H9 (cell line): ENCODE measurements at places on chromosomes 1 and 21. TPM values are rescaled to one million over a fixed set of nuclear protein-coding genes. Genes with fewer than 3 reads are reported as not detected.

- no peak overlapping the region for H3K4me3 ChIP-seq
- no peaks in the 10 kb centered on the region for H3K4me1 ChIP-seq
- no peaks in the 10 kb centered on the region for H3K27me3 ChIP-seq
- DNase-seq: peak; percentile 33
Measured at GRCh38 chr1:96688767-96689166, 32.8 kb upstream of the PTBP2 start.

DNA sequence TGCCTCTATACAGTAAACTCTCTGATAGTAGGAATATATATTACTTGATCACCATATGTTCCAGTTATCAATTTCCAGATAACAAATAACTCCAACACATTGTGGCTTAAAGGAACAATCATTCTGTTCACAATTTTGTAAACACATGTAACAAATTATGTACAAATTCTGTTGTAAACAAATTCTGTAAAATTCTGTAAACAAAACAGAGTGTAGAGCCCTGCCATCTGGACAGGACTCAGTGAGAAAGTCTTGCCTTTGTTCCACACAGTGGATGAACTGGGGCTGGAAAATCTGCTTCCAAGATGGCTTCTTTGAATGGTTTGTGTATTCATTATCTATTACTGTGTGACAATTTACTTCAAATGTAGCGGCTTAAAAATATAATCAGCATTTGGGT lies 69.0 kb upstream of the LRRC7 start:
- H3K36me3 ChIP-seq: no peaks in the 10 kb centered on the region
- H3K4me3 ChIP-seq: no peak overlapping the region

DNA sequence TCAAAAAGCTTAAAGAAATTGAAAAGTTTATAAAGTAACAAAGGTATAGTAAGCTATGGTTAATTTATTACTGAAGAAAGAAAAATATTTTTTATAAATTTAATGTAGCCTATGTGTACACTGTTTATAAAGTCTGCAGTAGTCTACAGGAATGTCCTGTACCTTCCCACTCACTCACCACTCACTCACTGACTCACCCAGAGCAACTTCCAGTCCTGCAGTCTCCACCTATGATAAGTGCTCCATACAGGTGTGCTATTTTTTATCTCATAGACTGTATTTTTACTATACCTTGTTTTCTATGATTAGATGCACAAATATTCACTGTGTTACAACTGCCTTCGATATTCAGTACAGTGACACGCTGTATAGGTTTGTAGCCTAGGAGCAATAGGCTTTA lies 106.6 kb downstream of the NR5A2 start:
- no peak overlapping the region for H3K27ac ChIP-seq
- H3K4me1 ChIP-seq: peaks cover 8% of the 10 kb centered on the region
- no peak overlapping the region for H3K4me3 ChIP-seq
- no peaks in the 10 kb centered on the region for H3K36me3 ChIP-seq
- no peaks in the 10 kb centered on the region for H3K27me3 ChIP-seq

- no peak for DNase-seq
- no peak overlapping the region for H3K4me3 ChIP-seq
- H3K4me1 ChIP-seq: no peaks in the 10 kb centered on the region
- no peak overlapping the region for H3K27ac ChIP-seq
- H3K36me3 ChIP-seq: peaks cover 6% of the 10 kb centered on the region
Measured at GRCh38 chr1:112146201-112146715, 156.8 kb upstream of the KCND3 start.

DNA sequence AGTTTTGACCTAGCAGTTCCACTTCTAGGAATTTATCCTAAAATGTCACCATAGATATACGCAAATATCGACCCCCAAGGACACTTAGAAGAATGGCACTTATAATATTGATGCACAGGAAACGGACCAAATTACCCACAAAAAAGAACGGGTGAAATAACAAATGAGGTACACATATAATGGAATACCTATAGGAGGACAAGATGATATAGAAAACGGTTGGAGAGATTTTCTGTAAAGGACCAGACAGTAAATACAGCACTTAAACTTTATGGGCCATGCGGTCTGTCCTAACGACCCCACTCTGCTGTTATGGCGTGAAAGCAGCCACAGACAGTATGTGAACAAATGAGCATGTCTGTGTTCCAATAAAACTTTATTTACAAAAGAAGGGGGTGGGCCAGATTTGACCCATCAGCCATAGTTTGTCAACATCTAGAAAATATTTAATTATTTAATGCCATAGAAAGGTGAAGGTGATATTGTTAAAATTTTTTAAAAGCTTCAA lies 2.4 kb downstream of the TMPRSS3 start:
- H3K36me3 ChIP-seq: no peaks in the 10 kb centered on the region
- H3K27ac ChIP-seq: no peak overlapping the region
- no peak overlapping the region for H3K4me3 ChIP-seq
- DNase-seq: no peak
- no peaks in the 10 kb centered on the region for H3K27me3 ChIP-seq
- H3K4me1 ChIP-seq: peaks cover 6% of the 10 kb centered on the region; the same call in 1 of the 2 replicates

GRCh38 chr1:96388421-96389310 lies 332.9 kb upstream of the PTBP2 start:
- no peaks in the 10 kb centered on the region for H3K4me1 ChIP-seq
- no peak for DNase-seq
- H3K27ac ChIP-seq: no peak overlapping the region
- H3K4me3 ChIP-seq: no peak overlapping the region
- no peaks in the 10 kb centered on the region for H3K36me3 ChIP-seq

DNA sequence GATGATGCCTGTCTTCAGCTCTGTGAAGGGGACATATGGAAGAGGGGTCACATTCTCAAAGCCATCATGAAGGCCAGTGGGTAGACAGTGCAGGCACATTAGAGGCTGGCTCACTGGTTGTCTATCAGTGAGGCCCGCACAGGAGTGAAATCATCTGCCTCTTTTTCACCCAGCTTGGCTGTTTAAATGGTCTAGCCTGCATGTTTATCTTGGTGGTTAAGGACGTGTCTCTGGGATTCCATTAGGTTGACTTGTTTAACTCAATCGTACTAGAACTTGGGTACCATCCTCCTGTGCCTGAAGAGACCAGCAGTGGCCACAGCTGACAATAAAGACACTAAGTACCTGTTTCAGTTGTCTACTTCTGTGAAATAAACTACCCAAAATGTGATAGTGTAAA lies 219.3 kb downstream of the PLPP3 start:
- no peak for DNase-seq
- no peak overlapping the region for H3K27ac ChIP-seq
- H3K27me3 ChIP-seq: no peaks in the 10 kb centered on the region
- H3K4me3 ChIP-seq: no peak overlapping the region

DNA sequence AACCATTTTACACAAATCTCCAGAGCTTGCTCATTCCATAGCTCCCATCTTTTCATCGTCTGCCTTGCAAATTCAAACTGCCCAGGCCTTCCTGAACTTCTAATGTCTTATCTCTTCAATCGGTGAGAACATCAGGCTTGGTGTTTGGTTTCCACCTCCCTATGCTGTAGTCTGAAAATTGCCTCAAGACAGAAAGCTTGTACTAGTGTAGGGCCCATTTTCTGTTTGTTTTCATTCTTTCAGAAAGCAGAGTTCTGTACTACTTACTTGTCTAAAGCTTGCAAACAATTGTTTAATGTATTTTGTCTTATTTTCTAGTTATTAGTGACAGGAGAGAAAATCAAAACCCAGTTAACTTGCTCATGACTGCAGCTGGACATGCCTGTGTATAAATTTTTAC lies 16.8 kb downstream of the HOOK1 start:
- no peak for DNase-seq
- H3K27me3 ChIP-seq: no peaks in the 10 kb centered on the region

- no peak for DNase-seq
- no peak overlapping the region for H3K4me3 ChIP-seq
- no peak overlapping the region for H3K27ac ChIP-seq
- H3K27me3 ChIP-seq: no peaks in the 10 kb centered on the region
Measured at GRCh38 chr1:245043611-245043940, 111.2 kb upstream of the KIF26B start.

- DNase-seq: no peak
- no peaks in the 10 kb centered on the region for H3K4me1 ChIP-seq
- H3K4me3 ChIP-seq: no peak overlapping the region
- no peaks in the 10 kb centered on the region for H3K27me3 ChIP-seq
- no peak overlapping the region for H3K27ac ChIP-seq
- no peaks in the 10 kb centered on the region for H3K36me3 ChIP-seq
Measured at GRCh38 chr1:175364424-175365076, 172.0 kb upstream of the KIAA0040 start.

DNA sequence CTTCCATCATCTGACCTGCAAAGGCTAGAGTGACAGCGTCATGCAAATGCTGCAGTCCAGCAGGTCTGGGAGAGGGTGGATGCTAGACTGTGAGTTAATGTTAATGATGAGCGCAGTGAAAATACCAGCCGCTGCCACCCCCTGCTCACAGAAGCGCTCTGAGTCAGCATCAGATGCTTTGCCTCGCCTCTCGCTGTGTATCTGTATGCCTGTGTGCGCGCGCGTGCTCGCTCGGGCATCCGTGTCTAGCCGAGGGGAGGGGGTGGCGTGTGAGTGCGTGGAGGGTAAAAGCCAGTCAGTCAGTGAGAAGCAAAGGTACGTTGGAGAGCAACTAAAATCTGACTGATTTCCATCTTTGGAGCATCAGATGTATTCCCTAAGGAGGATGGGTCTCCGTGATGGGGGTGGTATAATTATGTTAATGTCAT lies 858.7 kb downstream of the USP25 start:
- no peak overlapping the region for H3K4me3 ChIP-seq
- no peak overlapping the region for H3K27ac ChIP-seq
- peak; percentile 59 for DNase-seq
- peaks cover 7% of the 10 kb centered on the region for H3K4me1 ChIP-seq

DNA sequence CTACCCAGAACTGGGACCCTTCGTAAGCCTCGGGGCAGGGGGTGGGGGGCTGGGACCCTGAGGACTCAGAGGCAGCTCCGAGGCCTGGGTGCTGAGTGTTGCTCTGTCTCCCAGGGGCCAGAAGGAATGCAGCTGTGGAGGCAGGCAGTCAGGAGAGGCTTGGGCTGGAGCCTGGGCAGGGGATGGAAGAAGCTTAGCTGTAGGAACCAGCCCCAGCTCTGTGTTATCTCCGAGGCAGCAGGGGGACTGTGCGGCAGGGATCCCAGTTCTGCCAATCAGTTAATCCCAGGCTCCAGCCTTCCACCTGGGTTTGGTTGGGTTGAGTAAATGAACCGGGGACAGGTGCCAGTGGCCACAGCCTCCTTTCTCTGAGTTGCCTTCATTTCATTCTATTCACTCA lies 8.2 kb upstream of the GRIK3 start:
- H3K4me3 ChIP-seq: no peak overlapping the region
- H3K36me3 ChIP-seq: no peaks in the 10 kb centered on the region
- peaks cover 27% of the 10 kb centered on the region for H3K4me1 ChIP-seq
- DNase-seq: no peak
- H3K27me3 ChIP-seq: no peaks in the 10 kb centered on the region; the same call in 1 of the 2 replicates
- H3K27ac ChIP-seq: no peak overlapping the region

DNA sequence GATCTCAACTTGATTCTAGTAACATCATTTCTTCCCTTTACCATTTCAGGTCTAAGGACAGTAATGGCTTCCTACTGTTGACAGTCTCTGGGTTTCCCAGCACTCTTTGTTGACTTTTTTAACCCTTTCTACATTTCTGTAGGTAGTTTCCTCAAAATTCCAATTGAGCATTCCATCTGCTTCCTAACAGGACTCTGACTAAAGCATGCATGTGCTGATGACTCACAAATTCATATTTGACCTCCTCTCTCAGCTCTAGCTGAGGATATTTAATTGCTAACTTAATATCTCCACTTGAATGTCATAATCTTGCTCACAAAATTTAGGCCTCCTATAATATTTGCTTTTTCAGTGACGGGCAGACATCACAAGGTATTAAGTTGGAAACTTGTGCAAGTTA lies 93.3 kb upstream of the ZNHIT6 start:
- no peaks in the 10 kb centered on the region for H3K4me1 ChIP-seq
- H3K36me3 ChIP-seq: no peaks in the 10 kb centered on the region
- no peak for DNase-seq
- H3K27me3 ChIP-seq: no peaks in the 10 kb centered on the region
- no peak overlapping the region for H3K4me3 ChIP-seq

DNA sequence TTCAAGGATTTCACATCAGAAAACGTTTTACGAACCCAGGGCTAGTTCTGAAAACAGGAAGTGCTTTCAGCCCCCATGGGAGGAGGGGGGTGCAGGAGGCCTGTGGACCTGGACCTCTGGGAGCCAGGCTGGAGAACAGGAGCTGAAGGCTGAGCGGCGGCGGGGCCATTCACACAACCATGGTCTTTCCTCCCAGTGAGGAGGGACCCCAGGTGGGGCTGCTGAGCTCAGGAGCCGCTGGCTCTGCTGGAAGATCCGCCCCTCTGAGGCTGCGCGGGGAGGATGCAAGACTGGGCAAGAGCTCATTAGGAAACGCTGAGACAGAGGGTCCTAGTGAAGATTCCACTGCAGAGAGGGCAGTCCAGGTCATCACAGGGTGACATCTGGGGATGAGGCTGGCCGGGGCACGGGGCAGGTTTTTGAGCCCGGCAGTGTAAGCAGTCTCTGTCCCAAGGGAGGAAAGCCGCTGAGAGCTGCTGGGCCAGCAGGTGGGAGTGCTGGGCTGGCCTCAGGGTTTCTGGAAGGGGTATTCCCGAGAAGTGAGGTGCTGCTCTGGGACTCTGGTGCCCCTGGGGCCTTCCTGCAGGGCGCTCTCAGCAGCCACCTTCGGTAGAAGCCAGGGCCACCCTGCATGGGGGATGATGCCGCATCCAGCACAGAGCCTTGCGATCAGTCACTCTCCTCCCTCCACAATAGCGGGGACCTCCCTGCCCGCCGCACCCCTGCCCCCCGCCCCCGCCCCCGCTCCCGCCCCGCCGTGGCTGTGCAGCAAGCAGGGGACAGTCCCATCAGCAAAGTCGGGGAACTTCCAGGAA lies 7.5 kb downstream of the MX2 start:
- no peaks in the 10 kb centered on the region; the same call in 1 of the 2 replicates for H3K27me3 ChIP-seq
- H3K4me1 ChIP-seq: no peaks in the 10 kb centered on the region; the same call in 1 of the 2 replicates
- no peaks in the 10 kb centered on the region for H3K36me3 ChIP-seq
- peak overlapping the region; percentile 75 for H3K4me3 ChIP-seq
- peak; percentile 80 for DNase-seq
- H3K27ac ChIP-seq: no peak overlapping the region

DNA sequence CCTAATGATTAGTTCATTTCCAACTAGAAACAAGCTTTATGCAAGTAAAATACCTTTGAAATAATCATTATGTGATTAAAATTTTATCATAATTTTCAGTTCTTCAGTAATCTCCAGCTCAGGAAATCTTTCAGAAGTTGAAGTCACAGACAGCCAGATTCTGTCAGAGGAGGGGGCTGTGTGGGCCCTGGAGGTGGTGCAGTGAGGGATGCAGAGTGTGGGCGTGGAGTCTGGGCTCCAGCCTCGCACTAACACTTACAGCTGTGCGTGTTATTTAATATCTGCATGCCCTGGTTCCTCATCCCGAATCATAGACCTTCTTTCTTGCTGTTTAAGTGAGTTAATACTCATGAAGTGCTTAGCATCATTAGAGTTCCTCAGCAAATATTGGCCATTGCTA lies 23.9 kb downstream of the WDR64 start:
- DNase-seq: no peak
- no peaks in the 10 kb centered on the region for H3K27me3 ChIP-seq
- no peak overlapping the region for H3K27ac ChIP-seq
- no peaks in the 10 kb centered on the region for H3K4me1 ChIP-seq

- peaks cover 19% of the 10 kb centered on the region for H3K36me3 ChIP-seq
- no peak overlapping the region for H3K4me3 ChIP-seq
- DNase-seq: peak; percentile 87
- no peak overlapping the region for H3K27ac ChIP-seq
- 0 out of 2 replicates have a peak, but pooled peaks cover 2% of the 10 kb centered on the region for H3K4me1 ChIP-seq
- H3K27me3 ChIP-seq: no peaks in the 10 kb centered on the region
Measured at GRCh38 chr1:36182734-36183133, 26.8 kb downstream of the MAP7D1 start.

The RGS4 gene
- not detected in 2 replicates for total RNA-seq

The RPTN gene
- not detected in 2 replicates for total RNA-seq

The DPT gene
- not detected in 2 replicates for total RNA-seq

The S100A14 gene
- total RNA-seq: 0.63 and 0.66 TPM in 2 replicates

The IFI6 gene
- 4.3 and 6.4 TPM in 2 replicates for total RNA-seq

The SPATA17 gene
- 0.37 and 0.44 TPM in 2 replicates for total RNA-seq

The PLEKHN1 gene
- 2.0 and 3.0 TPM in 2 replicates for total RNA-seq

The PRAMEF10 gene
- total RNA-seq: not detected in 2 replicates

The GUCA2B gene
- total RNA-seq: not detected in 2 replicates
